ENCODE measurements at places on chromosomes 13 and 19.

DNA sequence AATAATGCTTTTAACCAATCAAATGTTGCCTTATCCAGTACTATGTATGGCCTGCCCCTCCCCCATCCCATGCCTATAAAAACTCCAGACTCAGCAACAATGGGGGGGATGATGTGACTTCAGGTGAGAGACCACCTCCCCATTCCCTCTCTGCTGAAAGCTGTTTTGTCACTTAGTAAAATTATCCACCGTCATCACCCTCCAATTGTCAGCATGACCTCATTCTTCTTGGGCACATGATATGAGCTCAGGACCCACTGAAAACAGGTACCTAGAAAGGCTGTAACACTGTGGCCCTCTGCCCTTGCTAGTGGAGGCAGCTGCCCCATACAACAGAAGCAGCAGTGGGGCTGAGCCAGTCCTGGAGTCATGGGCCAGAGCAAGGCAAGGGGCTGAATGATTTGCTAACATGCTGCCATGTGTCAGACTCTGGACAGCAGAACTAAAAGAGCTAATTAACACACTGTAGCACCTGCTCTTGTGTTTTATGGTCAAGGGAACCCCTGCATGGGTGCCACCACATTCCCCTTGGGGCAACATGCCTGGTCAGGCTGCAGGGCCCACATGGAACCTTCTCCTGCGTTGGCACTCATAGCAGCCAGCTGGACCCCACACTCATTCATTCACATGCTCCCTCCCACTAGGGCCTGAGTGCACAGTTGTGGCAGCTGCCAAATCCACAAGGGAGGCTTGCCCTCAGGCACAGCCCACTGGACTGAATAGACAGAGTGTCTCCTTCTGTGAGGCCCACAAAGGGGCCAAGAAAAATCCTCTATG lies 722.2 kb upstream of the PCDH20 start:
- no peak for DNase-seq

DNA sequence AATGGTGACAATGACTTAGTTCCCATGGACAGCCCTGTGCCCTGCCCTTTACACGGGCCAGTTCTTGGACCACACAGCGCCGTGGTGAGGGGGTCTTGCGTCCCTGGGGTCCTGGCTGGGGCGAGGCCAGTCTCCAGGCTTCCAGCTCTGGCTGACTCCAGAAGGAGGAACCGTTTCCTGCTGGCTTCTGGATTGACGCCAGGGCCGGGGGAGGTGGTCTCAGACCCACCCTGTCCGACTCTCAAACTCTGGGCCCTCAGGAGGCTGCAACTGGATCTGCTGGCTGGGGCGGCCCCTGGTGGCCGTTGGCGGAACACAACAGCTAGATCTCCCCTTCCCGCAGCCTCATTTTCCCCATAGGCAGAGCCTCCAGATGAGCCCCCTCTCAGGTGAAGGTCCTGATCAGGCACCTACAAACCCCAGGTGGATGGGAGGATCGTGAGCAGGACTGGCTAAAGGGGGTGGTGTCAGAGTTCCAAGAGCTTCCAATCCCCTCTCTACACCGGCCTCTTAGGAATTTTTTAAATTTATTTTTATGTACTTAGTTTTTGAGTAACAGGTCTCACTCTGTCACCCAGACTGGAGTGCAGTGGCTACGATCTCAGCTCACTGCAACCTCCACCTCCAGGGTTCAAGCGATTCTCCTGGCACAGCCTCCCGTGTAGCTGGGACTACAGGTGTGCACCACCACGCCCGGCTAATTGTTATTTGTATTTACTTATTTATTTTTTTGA lies 8.0 kb downstream of the CCDC194 start:
- DNase-seq = peak; percentile 17

DNA sequence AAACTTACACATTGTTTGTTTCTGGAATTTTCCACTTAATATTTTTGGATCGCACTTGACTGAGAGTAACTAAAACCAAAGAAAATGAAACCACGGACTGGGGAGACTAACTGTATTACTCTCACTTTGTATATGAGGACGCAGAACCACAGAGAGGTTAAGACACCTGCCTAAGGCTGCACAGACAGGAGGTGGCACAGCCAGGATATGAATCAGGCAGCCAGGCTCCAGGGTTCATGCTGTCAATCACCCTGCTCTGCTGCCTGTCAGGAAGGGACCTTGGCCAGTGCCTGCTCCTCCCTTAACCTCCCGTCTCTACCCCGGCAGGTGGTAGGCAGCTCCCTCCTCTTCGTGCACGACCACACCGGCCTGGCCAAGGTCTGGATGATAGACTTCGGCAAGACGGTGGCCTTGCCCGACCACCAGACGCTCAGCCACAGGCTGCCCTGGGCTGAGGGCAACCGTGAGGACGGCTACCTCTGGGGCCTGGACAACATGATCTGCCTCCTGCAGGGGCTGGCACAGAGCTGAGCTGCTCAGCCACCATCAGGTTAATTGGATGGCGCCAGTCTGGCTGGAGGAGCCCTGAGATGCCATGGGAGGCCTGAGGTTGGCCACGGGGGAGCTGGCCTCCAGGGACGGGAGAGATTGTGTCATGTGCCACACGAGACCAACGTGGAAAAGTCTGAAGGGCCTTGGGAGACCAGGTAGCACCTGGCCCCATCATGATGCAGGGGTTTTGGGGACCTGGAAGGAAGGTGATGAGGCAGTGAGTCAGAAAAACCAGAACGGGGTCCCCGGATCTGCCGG lies 11.0 kb downstream of the ACTMAP start:
- DNase-seq = no peak

GRCh38 chr13:32964987-32965386 lies 51.2 kb upstream of the KL start:
- DNase-seq = no peak

DNA sequence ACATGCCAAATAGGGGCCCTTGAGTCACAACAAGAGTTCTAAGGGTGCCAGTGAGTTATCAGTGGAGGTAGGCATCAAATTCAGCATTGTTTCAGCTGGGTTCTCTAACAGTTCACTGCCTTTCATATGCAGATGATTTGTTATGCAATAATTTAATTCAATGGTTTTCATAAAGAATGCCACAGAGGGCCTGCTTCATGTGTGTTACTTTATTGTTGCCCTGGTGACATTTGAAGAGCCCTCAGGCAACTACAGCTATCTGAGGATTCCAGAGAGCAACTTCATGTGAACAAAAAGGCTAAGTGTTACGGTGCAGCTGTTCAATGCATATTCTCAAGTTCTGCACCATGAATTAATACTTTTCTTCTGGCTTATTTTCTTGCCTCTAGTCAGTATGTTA lies 43.1 kb upstream of the STARD13 start:
- DNase-seq = no peak

- no peak for DNase-seq
Measured at GRCh38 chr13:81907787-81908372, 1567.0 kb upstream of the SPRY2 start.

- no peak for DNase-seq
Measured at GRCh38 chr19:45953676-45954075, 20.0 kb downstream of the NOVA2 start.

DNA sequence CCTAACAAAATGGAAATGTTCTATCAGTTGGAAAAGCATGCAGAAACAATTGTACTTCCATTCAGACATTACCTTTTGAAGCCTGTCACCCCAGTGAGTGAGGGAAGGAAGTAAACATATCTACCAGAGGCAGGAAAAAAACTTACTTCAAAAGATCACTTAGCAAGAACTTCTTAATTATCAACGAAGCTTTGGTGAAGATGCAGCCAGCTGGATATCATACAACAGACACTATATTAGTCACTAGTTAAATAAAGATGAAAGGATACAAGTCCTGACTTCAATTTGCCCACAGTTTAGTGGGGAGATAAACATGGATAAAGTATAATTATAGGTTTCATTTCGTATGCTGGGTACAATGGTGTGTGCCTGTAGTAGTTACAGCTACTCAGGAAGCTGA lies 148.8 kb downstream of the TNFRSF19 start:
- DNase-seq = no peak

- DNase-seq = no peak
Measured at GRCh38 chr19:15555021-15555420, 46.7 kb downstream of the CYP4F22 start.

- DNase-seq = no peak
Measured at GRCh38 chr19:39823686-39824085, 10.3 kb downstream of the DYRK1B start.

DNA sequence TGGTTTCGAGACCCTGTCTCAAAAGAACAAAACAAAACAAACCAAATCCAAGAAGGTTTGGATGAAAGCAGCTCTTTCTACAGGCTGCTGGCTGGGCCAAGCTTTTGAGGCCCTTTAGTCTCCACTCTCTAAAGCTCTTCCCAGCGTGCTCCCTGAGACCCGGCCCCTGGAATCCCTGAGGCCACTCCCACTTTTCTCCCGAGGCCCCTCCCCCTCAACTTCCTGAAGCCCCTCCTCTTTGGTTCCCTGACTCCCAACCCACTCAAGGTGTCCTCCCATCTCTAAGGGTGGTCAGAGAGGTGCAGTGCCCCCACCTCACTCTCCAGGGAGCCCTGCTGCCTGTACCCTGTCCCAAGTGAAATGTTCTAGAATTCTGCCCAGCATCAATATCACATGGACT lies 10.6 kb downstream of the ERICH6B start:
- no peak for DNase-seq

DNA sequence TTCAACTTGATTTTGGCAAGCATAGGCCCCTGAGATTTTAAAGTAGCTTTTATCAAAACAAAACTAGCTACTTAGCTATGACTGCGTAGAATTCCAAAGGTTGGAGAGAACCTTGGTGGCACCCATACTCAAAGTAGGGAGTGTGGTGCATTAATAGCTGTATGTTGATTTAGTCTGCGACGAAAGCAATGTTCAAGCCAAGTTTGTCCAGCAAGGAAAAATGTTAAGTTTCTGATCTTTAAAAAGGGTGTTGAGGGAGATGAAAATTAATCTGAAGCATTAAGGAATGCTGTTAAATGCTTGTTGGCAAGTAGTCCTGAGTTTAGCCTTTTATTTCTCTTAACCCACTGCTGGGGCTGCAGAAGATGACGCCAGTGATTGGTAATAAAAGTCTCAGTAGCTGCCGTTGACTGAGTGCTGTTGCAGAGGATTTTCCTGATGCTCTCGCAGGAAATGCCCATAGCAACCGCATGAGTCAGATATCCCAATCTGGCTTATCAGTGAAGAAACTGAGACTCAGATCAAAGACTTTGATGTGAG lies 75.9 kb upstream of the RNF113B start:
- no peak for DNase-seq

DNA sequence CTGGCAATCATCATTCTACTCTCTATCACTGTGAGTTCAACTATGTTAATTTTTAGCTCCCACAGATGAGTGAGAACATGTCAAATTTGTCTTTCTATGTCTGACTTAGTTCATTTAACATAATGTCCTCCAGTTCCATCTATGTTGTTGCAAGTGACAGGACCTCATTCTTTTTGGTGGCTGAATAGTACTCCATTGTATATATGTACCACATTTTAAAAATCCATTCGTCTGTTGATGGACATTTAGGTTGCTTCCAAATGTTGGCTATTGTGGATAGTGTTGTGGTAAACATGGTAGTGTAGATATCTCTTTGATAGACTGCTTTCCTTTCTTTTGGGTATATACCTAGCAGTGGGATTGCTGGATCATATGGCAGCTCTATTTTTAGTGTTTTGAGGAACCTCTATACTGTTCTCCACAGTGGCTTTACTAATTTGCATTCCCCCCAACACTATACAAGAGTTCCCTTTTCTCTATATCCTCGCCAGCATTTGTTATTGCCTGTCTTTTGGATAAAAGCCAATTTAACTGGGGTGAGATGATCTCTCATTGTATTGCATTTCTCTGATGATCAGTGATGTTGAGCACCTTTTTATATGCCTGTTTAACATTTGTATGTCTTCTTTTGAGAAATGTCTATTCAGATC lies 124.1 kb downstream of the PCCA start:
- no peak for DNase-seq

- no peak for DNase-seq
Measured at GRCh38 chr13:75250526-75251178, 231.3 kb downstream of the TBC1D4 start.

DNA sequence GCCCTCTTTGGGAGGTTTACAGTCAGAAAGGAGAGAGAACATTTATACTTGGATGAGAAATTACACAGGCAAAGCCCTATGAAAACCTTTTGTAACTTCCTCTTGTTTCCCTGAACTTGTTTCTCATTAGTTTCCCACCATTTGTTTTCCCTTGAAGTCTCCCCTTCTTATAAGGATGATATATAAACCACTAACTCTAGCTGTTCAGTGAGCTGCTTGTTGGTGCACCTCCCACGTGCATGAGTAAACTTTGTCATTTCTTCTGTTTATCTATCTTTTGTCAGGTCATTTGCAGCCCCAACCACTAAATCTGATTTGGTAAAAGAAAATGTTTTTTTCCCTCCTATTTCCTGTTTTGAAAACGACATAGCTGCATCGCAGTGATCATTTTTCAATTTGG lies 919.9 kb downstream of the SLITRK1 start:
- no peak for DNase-seq

DNA sequence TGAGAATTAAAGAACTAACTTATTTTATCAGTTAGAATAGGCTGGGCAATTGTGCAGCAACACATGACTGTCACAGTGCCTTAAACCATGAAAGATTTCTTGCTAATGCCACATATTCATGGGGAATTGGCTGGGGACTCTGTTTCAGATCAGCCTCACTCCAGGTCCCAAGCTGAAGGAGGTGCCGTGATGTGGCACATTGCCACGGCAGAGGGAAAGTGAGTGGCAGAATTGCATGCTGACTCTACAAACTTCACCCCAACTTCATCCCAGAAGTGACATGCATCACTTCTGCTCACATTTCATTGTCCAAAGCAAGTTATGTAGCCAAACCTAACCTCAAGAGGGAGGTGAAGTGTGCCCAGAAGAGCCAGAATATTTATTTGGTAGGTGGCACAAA lies 37.8 kb downstream of the OLFM4 start:
- no peak for DNase-seq

DNA sequence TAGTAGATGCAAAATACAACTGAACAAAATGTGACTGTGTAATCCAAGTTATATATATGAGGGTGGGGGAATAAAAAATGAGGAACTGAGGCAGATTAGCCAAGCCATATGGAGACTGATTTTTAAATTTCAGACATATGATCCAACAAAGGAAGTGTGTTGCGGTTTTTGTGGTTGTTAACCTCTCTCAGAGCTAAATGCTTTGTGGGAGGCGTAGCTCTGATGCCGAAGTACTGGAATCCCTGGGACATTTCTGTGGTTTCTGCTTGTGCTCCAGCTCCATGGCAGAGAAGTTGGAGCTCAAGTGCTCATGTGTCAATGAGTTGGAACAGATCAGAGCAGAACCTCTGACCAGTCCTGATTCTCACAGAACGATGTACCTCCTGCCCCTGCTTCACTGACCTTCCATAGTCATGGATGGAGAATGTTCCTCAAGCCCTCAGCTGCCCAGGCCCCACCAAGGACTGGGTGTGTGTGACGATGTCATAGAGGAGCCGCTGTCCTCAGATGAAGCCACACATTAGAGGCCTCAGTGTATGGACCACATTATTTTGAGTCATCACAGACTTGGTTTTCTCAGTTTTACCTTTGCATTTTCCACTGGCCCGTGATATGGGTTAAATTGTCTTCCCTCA lies 107.6 kb downstream of the SOX1 start:
- DNase-seq = no peak

All from smooth muscle cell of the brain vasculature (primary cell).